AG08395 (cell line): ENCODE measurements at places on chromosomes 3 and 15.

DNA sequence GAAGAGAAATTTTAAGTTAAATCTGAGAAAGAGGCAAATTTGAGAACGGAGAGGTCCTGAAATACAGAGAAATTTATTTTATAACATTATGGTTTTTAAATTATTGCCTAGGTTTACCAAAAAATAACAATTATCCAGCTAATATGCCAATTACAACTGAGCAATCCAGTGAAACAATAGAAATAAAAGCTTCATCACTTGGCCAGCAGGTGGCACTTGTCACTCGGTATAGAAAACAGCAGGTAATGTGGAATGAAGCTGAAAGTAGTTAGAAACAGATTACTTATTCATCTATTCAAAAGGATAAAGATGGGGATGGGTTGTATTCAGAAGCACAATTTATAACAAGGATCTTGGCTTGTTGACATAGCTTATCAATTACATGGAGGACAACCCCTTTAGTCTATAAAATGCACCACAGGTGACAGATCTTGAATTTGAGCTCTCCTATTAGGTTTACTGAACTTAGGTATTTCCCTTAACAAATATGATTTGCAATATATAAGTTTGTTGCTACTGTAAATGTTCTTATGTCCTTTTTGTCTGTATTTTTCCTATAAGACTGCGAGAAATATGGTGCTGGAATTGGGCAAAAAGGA lies 70.1 kb upstream of the GUCA1C start:
- peak; percentile 24 for DNase-seq

DNA sequence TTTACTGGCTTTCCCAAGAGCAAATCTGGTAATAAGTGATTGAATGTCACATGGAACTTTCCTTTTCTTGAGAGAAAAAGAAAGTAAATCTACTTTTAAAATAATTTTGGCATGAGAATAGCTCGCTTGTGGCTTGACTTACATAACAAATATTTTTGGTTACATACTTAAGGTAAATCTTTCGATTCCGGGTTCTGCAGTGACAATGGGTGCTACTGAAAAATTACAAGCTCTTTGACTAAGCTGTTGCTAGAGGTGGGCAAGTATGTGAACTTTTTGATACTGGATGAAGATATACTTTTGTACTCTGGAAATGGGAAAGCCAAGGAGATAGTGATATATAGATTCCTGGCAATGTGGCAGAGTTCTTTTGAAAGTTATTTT lies 51.9 kb upstream of the OTOL1 start:
- no peak for DNase-seq

- DNase-seq, result peak; percentile 17
Measured at GRCh38 chr3:173770011-173770410, 372.5 kb downstream of the NLGN1 start.

- DNase-seq, result no peak
Measured at GRCh38 chr3:189401196-189401595, 229.4 kb downstream of the TPRG1 start.

DNA sequence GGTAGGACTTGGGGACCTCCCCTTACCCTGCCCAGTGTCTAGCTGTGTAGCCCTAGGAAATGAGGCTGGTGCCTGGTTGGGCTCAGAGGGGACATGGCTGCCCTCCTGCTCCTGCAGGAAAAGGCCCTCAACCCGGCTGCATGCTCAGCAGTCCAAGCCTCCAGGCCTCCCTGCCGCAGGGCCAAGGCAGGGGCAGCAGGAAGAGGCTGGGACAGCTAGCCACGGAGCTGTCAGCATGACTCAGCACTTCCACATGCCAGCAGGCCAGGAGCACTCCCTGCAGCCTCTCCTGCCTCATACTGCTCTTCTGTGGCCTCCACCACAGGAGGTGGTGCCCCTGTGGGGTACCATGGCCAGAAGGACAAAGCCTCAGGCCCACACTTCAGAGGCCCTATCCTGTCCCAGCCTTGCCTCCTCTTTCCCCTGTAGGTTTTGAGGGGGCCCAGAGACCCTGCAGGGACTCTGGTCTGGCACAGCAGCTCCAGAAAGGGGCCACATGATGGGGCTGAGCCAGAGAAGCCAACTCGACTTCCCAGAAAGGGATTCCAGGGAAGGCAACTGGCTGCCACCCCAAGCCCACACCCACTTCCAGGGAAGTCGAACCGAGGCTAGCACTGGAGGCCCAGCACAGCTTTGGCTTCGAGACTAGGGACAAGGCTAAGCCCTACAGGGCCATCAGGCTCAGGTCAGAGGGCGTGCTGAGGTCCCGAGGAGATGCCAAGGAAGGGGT lies 19.5 kb downstream of the TKT start:
- peak; percentile 92 for DNase-seq

- DNase-seq, result peak; percentile 25
Measured at GRCh38 chr3:166283840-166284239, 446.6 kb upstream of the BCHE start.

- DNase-seq, result no peak
Measured at GRCh38 chr15:50055750-50056157, 63.3 kb downstream of the ATP8B4 start.

GRCh38 chr3:123682781-123683504 lies 98.1 kb upstream of the HACD2 start:
- DNase-seq, result no peak

- DNase-seq, result no peak
Measured at GRCh38 chr3:181696626-181697230, 15.0 kb upstream of the SOX2 start.

DNA sequence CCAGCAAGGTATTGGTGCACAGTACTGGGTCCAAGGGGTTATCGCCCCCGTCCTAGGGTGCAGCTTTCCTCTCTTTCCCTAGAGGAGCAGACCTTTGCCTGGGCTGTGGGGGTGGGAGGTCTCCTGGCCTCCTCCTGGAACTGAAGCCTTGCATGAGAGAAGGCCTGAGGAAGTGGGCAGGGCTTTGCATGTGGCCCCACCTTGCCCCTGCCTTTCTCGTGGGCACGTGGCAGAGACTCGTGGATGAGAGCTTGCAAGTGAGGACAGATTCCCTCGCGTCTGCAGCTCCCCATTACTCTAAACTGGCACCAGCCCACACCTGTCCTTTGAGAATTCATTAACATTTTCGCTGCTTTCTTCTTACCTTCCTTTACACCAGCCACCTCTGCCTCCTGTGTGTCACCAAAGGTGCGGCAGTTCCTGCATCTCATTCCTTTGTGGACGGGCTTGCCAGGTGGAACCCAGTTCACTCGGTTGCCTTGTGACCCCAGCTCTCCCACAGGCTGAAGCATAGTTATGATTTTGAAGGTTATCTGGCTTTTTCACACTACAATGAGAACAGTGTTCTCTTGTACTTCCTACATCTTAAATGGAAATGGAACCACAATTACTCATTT lies 40.9 kb upstream of the NR2C2 start:
- DNase-seq, result no peak

- no peak for DNase-seq
Measured at GRCh38 chr3:61901986-61902385, 340.6 kb downstream of the PTPRG start.

DNA sequence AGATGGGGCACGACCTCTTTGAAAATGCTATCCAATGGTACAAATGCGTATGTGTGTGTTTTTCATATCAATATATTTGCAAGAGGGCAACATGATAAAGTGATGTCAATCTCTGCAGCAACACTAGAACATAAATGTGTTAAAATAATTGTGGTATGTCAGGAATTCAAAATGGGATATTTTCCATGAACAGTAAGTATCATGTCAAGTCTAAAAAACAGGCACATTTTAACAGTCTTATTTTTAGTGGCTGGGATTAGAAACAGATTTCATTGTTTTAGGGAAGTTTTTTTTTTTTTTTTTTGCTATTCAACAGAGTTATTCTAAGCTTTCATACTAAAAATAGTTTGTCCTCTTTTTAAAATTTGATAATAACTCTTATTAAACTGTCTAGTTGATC lies 209.8 kb downstream of the GAP43 start:
- DNase-seq, result peak; percentile 47

DNA sequence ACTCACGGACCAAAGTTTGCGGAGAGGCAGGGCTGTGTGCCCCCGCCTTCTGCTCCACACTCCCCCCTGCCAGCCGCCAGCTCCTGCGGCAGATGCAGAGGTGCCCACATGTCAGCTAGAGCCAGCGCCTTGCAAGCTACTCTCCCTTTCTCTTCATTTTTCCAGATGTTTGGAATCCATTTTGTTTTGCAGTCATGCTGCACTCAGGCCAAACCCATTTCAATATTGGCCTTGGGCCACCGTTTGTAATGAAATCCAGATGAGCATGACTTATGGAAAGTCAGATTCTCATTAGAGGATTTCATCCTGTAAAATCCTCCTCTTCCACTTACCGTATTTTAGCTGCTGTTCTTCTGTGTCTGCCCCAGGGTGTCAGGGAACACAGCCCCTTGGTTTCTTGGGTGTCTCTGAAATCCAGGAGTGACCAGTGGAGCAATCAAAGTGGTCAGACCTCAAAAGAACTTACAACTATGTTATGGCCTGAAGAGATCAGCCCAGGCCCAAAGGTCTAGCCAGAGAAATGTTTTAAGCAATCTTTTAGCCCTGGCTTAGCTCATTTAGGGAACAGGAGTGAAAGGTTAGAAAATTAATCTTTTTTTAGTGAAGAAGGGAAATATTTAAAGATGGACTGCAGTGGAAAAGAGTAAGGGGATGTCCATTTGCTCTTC lies 65.8 kb downstream of the AAGAB start:
- peak; percentile 72 for DNase-seq

DNA sequence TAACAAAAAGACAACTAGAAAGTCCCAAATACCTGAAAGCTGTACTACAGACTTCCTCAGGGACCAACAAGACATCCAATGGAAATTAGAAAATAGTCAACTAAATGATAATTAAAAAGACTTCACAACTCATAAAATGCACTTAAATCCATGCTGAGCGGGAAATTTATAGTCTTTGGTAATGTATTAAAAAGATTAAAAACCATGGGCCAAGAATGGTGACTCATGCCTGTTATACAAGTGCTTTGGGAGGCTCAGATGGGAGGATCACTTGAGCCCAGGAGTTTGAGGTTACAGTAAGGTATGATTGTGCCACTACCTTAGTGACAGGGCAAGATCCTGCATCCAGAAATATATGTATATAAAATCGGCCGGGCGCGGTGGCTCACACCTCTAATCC lies 45.0 kb downstream of the CPEB1 start:
- DNase-seq, result no peak
